ENCODE measurements at places on chromosomes 6 and 20.

GRCh38 chr6:89834884-89835792 is 5.5 kb downstream of the CASP8AP2 start:
- DNase-seq: no peak

- DNase-seq: no peak
Measured at GRCh38 chr6:146891615-146892265, 293.0 kb downstream of the ADGB start.

- DNase-seq: no peak
Measured at GRCh38 chr6:107361753-107362604, 97.4 kb downstream of the PDSS2 start.

- no peak for DNase-seq
Measured at GRCh38 chr6:119105282-119105681, 26.8 kb upstream of the FAM184A start.

GRCh38 chr6:160134779-160135547 is 13.3 kb downstream of the SLC22A1 start:
- DNase-seq: no peak

GRCh38 chr20:33400812-33401183 is 521 bp downstream of the CDK5RAP1 start:
- DNase-seq: peak; percentile 10
